Heart right ventricle (tissue), 16 donors: ENCODE measurements at places on chromosomes 5 and 9. TPM values are rescaled to one million over a fixed set of nuclear protein-coding genes. Genes with fewer than 3 reads are reported as not detected.
A peak's percentile ranks its signal among the peaks of the same experiment; 100 is the strongest.

- no peaks in the 10 kb centered on the region for H3K36me3 ChIP-seq
- peaks cover 100% of the 10 kb centered on the region for H3K4me1 ChIP-seq
- DNase-seq: peak; percentile 25
- no peak overlapping the region for H3K4me3 ChIP-seq
- no peaks in the 10 kb centered on the region for H3K27me3 ChIP-seq
Observed at GRCh38 chr9:121354141-121354540, 15.9 kb downstream of the STOM start.

GRCh38 chr9:104858271-104858670 is 69.7 kb downstream of the ABCA1 start:
- no peaks in the 10 kb centered on the region for H3K27me3 ChIP-seq
- H3K4me3 ChIP-seq: no peak overlapping the region
- H3K27ac ChIP-seq: no peak overlapping the region
- no peaks in the 10 kb centered on the region for H3K36me3 ChIP-seq
- H3K4me1 ChIP-seq: peaks cover 55% of the 10 kb centered on the region

GRCh38 chr9:20697021-20697719 is 13.1 kb downstream of the FOCAD start:
- DNase-seq: no peak
- no peak overlapping the region for H3K4me3 ChIP-seq
- H3K27me3 ChIP-seq: no peaks in the 10 kb centered on the region
- peaks cover 21% of the 10 kb centered on the region for H3K4me1 ChIP-seq
- no peaks in the 10 kb centered on the region for H3K36me3 ChIP-seq

DNA sequence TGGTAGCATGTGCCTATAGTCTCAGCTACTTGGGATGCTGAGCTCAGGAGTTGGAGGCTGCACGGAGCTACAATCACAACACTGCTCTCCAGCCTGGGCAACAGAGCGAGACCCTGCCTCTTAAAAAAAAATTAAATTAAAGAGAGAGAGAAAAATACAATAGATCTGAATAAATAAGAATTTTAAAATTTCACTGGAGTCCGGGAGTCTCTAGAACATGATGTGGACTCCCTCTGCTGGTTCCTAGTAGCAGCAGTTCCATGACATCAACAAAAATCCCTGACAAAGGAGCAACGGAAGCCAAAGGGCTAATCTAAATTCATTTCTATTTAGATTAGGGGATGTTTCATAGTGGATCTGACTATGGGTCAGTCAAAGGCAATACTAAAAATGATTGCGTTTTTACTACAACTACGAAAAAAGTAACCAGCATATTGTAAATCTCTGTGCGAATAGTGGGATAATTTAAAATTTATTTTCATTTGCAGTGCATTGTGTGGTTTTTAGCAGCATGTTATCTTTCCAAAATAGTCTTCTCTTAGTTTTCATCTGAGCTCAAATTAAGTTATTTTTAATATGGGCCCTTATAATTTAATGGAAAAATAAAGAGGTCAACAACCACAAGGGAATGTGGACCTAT is 6.7 kb downstream of the INIP start:
- peaks cover 9% of the 10 kb centered on the region for H3K4me1 ChIP-seq
- no peak for DNase-seq
- H3K27ac ChIP-seq: no peak overlapping the region
- H3K36me3 ChIP-seq: peaks cover 9% of the 10 kb centered on the region
- H3K27me3 ChIP-seq: no peaks in the 10 kb centered on the region

GRCh38 chr9:78997296-78997695 is 574.5 kb upstream of the TLE4 start:
- no peaks in the 10 kb centered on the region for H3K36me3 ChIP-seq
- no peaks in the 10 kb centered on the region for H3K27me3 ChIP-seq
- no peak overlapping the region for H3K4me3 ChIP-seq
- no peak for DNase-seq

Gene FOXD4L3
- total RNA-seq: not detected

- no peak for DNase-seq
- peaks cover 5% of the 10 kb centered on the region for H3K4me1 ChIP-seq
- peaks cover 37% of the 10 kb centered on the region for H3K36me3 ChIP-seq
- H3K4me3 ChIP-seq: no peak overlapping the region
Observed at GRCh38 chr9:114300846-114301797, 21.8 kb upstream of the ORM1 start.

- H3K27ac ChIP-seq: peak overlapping the region; percentile 72
- peaks cover 20% of the 10 kb centered on the region for H3K4me1 ChIP-seq
- no peak for DNase-seq
- no peaks in the 10 kb centered on the region for H3K27me3 ChIP-seq
Observed at GRCh38 chr5:172722327-172722815, 48.6 kb downstream of the DUSP1 start.

GRCh38 chr9:83425240-83425639 is 113.0 kb downstream of the FRMD3 start:
- H3K4me1 ChIP-seq: no peaks in the 10 kb centered on the region
- H3K36me3 ChIP-seq: no peaks in the 10 kb centered on the region
- no peak overlapping the region for H3K27ac ChIP-seq
- DNase-seq: no peak
- H3K27me3 ChIP-seq: no peaks in the 10 kb centered on the region

- no peaks in the 10 kb centered on the region for H3K36me3 ChIP-seq
- no peak overlapping the region for H3K4me3 ChIP-seq
- DNase-seq: no peak
- no peaks in the 10 kb centered on the region for H3K4me1 ChIP-seq
- H3K27me3 ChIP-seq: no peaks in the 10 kb centered on the region
- no peak overlapping the region for H3K27ac ChIP-seq
Observed at GRCh38 chr5:86029308-86029707, 588.4 kb upstream of the COX7C start.

Gene PHF24
- total RNA-seq: 0.17 TPM

Gene ELOVL7
- 1.9 TPM for total RNA-seq

Gene TSLP
- total RNA-seq: 6.3 TPM

DNA sequence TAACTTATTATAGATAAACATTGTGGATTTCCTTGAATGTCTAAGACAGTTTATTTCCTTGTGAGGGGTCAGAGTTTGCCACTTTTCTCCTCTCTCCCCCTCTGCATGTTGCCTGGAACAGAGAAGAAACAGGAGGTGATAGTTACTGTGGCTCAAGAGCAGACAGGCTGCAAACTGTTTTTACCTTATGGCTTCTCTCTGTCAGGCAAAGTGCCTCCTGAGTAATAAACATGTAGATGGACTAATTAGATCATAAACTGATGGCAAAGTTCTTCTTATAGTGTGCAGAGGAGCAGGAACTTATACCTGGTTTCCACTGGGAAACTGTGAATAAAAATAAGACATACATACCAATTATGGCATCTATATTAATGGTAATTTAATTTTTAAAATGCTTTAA is 133.1 kb upstream of the CDH12 start:
- no peak overlapping the region for H3K4me3 ChIP-seq
- no peaks in the 10 kb centered on the region for H3K4me1 ChIP-seq
- H3K36me3 ChIP-seq: no peaks in the 10 kb centered on the region

Gene CATSPER3
- total RNA-seq: 0.82 TPM

GRCh38 chr9:16312116-16312515 is 558.4 kb downstream of the BNC2 start:
- H3K4me3 ChIP-seq: no peak overlapping the region
- no peaks in the 10 kb centered on the region for H3K27me3 ChIP-seq
- no peaks in the 10 kb centered on the region for H3K4me1 ChIP-seq
- DNase-seq: no peak
